NB4 (cell line): ENCODE measurements at places on chromosomes 12 and 14.
A peak's percentile ranks its signal among the peaks of the same experiment; 100 is the strongest.

GRCh38 chr12:50103351-50103750 lies 457 bp upstream of the GPD1 start:
- no peak for DNase-seq

- DNase-seq: no peak
These were observed 496.5 kb downstream of the VRK1 start for GRCh38 chr14:97293659-97294058.

GRCh38 chr12:92877904-92878303 lies 51.2 kb downstream of the EEA1 start:
- DNase-seq: no peak

DNA sequence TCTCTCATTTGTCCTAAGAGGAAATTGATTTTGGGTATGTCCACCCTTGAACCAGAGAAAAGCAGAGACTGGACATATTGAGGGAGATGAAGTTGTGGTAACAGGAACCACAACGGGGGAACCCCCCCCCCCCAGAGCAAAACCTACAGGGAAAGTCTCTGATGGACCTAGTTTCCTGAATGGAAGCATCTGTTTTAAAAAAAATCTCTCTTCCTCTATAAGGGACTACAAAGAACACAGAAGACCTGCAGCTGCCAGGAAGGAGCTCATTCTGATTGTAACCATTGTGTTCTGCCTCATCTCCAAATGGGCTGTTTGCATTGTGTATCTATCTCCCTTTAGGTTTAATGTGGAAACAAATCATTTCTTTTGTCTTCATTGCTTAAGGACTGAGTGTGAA lies 13.4 kb downstream of the C1S start:
- no peak for DNase-seq

GRCh38 chr14:83217492-83217891 lies 1683.8 kb upstream of the SEL1L start:
- DNase-seq: no peak

DNA sequence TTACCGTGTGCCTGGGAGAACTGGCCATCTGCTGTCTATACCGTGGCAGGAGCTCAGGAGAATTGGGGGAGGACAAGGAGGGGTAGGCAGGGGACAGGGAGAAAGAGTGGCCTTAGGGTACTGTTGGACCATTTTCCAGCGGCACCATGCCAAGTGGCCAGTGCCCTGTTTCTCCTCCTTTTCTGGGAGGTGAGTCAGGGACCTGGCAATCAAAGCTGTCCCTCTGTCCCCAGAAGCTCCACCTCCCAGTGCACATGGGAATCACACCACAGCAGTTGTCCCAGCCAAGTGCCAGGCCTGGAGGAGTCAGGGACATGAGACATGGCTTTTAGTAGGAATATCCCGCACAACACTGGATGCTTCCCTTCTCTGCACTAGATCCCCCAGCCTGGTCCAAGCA lies 118.0 kb downstream of the GCH1 start:
- DNase-seq: no peak

DNA sequence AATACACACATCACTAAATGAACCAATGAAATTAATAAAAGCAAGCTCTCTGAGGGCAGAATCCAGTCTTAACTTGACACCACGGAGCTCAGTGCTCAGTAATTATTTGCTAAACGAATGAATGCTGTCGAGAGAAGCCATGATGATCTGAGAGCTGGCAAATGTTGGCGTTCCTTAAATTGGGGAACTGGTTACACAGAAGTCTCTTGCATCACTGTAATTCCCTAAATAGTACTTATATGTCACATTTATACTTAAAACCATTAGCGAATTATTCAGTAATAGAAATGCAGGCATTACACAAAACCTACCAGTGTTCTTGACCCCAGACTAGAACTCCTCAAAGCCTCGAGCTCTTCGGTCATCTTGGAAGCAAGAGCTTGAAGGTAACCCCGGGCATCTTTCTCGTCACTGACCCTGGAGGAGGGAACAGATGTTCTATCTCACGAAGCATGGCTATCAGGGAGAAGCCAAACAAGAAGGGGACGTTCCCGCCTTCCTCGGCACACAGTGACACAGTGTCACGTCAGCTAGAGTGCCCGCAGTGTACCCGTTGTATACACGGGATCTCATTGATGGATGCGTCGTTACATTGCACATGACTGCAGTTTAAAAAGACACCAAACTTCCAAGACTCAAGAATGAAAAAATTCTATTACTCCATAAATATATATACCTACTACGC lies 43.6 kb downstream of the AMN start:
- no peak for DNase-seq

DNA sequence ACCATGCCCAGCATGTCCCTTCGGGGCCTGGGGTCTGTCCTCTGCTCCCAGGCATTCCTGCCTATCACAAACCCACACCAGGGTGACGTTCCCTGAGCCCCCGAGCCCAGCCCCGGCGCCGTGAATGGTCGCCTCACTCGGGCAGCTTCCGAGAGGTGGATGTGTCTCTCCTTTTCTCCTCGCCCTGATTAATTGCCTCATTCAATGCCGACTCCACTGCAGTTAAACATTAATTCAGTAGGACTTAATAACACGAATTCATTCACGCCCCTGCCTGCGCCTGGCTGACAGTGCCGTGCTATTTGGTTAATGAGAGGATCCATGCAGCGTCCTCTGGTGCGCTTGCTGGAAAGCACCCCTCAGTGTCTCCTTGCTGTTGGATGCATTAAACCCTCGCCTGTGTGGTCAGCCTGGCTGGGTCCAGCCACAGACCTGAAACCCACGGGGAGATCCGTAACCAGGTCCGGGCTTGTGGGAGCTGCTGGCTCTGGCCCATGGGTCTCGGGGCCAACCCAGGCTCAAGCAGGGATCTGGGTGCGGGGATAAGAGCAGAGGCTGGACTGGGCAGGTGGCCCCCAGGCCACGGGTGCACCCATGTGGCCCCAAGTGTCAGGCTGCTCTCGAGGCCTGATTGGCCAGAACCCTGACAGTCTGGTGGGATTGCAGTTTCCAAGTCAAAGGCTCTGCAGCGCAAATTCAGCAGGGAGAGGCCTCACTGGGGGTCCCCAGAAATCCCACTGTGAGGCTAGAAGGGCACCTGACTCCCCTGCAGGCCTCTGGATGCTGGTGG lies 55.4 kb downstream of the FBRSL1 start:
- DNase-seq: no peak

GRCh38 chr12:117507548-117507947 lies 146.1 kb upstream of the NOS1 start:
- DNase-seq: no peak

DNA sequence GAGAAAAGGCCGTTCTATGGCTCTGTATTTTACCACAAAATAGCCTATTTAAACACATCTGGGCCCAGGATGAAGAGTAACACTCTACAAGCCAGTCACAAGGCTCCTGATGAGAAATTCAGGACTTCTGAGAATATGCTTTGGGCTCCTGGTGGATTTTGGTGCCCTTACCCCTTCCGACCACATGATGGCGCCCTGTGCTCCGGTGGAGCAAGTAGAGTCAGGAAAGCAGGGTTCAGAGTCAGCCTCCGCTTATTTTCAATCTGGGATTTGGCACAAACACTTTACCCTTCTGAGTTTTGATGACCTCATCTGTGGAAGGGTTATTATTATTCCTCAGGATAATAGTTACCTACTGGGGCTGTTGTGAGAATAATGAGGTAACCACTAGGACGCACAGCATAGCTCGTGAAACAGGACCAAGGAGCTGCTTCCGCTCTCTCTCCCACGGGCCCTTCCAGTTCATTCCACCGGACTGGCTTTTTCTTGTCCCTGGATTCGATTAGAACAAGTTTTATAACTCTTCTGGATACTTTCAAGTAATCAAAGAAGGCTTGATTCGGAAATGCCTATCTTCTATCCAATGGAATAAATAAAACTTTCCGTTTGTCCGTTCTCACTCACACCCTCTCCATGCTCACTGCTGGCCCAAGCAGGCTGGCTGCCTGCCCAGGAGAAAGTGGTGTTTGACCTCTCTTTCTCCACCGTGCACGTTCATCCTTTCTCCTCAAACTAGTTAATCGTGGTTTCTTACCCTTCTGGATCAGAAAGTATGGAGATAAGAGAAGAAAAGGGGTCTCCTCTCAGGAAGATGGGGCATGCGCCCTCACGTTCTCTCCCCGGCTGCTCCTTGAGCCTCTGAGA lies 104.6 kb downstream of the GALC start:
- peak; percentile 28 for DNase-seq

DNA sequence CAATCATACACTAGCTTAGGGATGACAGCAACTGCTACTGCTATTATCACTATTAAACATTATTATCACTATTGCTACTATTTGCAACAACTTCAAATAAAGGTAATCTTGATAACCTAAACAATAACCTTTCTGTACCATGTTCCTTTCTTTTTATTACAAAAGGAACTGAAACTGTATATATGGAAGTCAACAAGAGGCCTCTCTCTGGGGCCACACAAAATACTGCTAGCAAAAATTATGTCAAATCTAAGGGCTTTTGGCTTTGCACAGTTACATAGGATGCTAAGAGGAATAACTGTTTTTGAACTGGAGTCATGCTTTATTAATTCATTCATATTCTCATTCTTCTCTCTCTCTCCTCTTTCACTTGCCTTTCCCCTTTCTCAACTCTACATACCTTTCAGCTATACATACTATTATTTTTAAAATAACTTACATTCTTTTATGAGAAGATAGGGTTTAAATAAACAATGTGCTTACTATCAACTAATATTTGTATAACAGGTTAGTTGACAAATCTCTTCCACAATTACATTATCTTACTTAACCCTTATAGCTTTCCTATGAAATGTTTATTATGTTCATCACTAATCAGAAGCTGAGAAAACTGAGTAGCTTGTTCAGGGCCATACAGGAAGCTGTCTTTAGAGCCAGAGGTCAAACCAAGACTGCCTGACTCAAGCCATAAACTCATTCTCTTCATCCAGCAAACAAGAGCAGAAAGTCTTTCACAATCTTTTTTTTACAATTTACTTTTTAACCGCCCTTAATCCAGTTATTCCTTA lies 25.7 kb downstream of the SPTSSA start:
- peak; percentile 40 for DNase-seq

GRCh38 chr12:51890511-51891171 lies 2.7 kb downstream of the ANKRD33 start:
- DNase-seq: no peak

DNA sequence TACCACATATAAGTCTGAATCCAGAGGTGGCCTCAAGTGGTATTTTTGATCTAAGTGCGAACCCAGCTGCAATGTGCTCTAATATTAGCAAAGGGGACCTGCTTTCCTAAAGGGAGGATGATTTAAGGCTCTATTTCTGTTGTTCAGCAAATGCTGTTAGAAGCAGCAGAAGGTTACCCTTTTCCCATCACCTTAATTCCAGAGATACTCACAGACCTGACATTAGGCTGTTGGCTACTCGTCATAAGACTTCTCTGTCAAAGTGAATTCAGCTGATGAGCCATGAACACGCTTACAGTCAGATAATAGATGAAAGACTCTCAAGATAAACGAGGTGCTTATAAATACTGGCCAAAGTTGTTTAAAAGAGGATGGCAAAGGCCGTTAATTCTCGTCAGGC lies 308.7 kb upstream of the DDHD1 start:
- no peak for DNase-seq

GRCh38 chr14:86104691-86105265 lies 574.8 kb downstream of the FLRT2 start:
- DNase-seq: no peak

DNA sequence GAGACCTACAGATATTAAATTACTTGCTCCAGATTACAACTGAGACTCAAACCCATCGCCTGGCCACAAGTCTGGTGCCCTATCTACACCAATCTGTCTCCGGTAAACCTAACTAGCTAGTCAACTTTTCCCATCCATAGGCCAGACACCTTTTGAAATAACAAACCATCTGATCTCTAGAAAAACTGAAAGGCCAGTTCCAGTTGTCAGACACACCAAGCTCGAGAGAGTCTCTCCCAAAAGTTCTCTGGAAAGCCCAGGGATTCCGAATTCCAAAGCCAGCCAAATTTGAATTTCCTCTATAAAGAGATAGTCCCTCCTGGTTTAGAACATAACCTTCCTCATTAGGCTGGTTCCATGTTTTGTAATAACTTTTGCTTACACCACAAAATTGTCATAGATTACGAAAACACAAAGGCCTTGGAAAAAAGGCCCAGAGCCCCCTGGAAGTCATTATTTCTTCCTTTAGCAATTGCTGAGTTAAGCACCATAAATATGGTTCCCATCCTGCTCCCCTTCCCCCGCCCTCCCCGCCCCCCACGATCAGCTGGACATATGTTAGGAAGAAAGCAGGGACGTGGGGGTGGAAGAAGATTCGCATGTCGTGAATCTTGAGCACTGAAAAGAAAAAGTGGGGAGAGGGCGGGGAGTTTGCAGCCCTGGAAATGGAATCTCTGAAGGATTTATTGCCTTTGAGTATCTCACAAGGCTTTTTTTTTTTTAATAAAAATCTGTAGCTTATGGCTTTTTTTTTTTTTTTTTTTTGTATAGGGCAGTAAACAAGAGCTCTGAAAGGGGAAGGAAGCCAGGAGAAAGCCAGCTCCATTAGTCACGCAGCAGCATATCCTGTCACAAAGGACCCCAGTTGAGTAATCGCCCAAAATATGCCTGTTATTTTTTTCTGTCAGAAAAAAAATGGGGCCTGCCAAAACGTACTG lies 110.4 kb downstream of the ZFP36L1 start:
- DNase-seq: peak; percentile 95

DNA sequence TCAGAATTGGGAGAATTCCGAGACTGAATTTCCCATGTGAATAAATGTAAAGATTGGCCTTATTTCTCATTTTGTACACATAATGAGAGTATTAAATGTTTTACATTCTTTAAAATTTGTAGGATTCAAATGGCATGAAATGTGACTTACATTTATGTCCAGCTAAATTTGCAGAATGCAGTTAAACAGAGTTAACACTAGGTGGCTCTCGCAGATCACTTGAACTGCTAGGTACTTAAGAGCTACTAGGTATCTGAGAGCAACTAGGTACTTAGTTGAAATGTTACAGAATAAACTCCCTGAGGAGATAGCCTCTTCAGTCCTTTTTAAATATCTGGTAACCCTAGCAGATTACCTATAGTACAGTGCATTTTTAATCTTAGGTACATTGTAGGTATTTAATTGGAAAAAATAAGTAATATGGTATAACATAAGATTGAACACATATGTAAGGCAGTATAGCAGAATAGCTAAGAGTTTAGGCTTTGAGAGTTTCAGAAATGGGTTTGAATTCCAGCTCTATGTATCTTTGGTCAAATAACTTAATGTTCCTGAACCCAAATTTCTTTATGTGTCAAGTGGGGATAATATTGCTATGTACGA lies 73.8 kb downstream of the KIAA0586 start:
- peak; percentile 72 for DNase-seq

DNA sequence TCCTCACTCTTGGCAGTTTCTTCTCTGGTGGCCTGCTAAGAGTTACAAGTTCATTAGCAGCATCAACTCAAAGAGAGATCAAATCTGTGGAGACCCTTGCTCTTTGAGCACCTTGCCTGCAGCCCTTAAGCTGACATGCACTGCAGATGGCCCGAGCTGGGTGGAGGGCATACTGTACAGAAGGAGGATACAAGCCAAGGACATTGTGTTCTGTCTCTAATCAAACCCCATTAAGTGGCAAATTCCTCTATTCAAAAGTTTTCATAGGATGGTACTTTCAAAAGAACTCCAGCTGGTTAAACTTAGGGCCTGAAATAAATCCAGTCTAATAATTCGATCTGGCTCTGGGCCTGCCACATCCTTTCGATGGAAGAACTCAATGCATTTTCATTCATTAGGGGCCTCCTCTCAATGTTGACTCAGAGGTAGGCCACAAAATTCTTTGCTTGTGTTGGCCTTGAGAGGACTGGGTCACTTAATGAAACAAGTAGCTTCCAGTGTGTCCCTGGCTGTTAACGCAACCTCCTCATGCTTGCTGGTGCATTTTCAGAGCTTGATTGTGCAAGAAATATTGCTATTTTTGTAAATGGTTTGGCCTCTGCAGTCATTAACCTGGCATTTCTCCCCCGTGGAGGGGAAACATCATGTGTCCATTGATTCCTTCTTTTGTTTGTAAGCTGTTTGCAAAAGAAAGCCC lies 318.2 kb downstream of the NUAK1 start:
- peak; percentile 41 for DNase-seq
